ENCODE measurements at places on chromosomes 6 and 20.
A peak's percentile ranks its signal among the peaks of the same experiment; 100 is the strongest.

GRCh38 chr6:163994566-163994965, 580.0 kb downstream of the QKI start:
- no peak for DNase-seq

- no peak for DNase-seq
These were observed 398.5 kb downstream of the TAF4 start for GRCh38 chr20:61667056-61667792.

DNA sequence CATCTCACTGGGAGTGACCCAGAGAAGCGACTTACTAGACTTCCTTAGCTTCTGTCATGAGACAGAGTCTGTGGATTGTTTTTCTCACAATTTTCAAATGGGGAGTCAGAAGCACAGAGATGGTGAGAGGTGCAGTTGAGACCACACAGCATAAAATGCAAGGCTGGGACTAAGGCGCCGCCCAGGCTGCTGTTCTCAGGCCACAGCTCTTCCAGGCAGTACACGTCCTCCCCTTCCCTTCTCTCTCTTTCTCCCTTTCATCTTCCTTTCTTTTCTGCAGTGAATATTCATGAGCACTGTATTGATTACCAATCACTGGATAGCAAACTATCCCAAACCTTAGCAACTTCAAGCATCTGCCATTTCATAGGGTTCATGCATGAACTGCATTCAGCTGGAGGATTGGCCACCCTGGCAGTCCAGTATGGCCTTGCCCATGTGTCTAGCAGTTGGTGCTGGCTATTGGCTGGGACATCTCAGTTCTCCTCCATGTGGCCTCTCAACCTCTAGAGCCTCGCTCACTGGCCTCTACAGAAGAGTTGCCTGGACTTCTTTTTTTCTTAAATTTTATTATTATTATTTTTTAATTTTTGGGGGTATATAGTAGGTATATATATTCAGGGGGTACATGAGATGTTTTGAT, 11.4 kb downstream of the BCAS4 start:
- no peak for DNase-seq

GRCh38 chr6:31659649-31660380, 763 bp downstream of the C6orf47 start:
- peak; percentile 29 for DNase-seq

- DNase-seq: no peak
These were observed 24.2 kb downstream of the CST9L start for GRCh38 chr20:23544133-23544532.

- peak; percentile 90 for DNase-seq
These were observed 4.9 kb upstream of the CD24 start for GRCh38 chr6:106979435-106979884.

GRCh38 chr20:46807998-46808397, 86.6 kb upstream of the EYA2 start:
- no peak for DNase-seq
